Testis (tissue), 5 donors: ENCODE measurements at places on chromosomes 13 and 19.

- DNase-seq, result no peak
Measured at GRCh38 chr13:98317573-98318171, 140.6 kb upstream of the RNF113B start.

DNA sequence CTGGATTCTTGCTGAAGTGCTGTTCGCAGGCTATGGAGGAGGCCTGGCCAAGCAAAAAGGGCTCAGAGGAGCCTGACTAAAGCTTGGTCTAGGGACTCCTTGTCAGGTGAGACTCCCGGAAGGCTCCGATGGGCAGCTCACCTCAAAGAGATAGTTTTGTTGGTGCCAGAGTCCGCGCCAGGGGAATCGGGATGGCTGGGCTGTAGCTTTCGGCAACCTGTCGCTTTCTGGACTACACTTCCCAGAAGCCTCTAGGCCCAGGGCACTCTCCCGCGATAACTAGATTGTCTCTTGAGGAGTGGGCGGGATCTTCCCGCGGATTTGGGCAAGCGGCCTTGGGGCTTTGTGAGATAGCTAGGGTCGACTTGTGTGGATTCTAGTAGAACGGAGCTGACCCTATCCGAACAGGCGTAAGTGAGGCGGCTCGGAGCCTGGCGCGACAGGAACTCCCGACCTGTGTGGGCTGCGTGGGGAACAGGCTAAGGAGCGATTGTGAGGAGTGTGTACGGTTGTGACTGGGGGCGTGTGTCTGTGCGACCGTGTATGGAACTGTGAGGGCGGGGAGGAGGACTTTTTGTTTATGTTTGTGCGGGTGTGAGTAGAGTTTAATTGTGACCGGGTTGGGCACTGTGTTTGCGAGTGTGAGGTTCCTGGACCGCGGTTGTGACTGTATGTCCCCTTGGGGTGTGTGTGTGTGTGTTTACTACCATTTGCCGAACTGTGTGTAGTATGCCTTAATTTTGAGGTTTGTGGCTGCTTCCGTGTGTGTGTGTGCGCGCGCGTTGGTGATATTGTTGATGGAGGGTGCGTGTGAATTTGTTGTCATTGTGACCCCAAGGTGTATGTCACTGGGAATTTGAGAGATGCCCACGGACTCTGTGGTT, at the start of gene ZNF345:
Gene ZNF345 (plus strand): TSS at position 318 of the 884 bp plus-strand sequence. CDS start 25,955 bp downstream, outside the sequence.
- DNase-seq, result peak; percentile 96

DNA sequence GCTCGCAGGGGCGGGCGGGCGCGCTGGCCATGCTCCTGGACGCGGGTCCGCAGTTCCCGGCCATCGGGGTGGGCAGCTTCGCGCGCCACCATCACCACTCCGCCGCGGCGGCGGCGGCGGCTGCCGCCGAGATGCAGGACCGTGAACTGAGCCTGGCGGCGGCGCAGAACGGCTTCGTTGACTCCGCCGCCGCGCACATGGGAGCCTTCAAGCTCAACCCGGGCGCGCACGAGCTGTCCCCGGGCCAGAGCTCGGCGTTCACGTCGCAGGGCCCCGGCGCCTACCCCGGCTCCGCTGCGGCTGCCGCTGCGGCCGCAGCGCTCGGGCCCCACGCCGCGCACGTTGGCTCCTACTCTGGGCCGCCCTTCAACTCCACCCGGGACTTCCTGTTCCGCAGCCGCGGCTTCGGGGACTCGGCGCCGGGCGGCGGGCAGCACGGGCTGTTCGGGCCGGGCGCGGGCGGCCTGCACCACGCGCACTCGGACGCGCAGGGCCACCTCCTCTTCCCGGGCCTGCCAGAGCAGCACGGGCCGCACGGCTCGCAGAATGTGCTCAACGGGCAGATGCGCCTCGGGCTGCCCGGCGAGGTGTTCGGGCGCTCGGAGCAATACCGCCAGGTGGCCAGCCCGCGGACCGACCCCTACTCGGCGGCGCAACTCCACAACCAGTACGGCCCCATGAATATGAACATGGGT, 599 bp downstream of the ZIC2 start:
- DNase-seq, result no peak

- peak; percentile 82 for DNase-seq
Measured at GRCh38 chr13:106917673-106918556, 350.0 kb upstream of the ARGLU1 start.

- no peak for DNase-seq
Measured at GRCh38 chr19:19652482-19653295, 9.2 kb upstream of the GMIP start.

DNA sequence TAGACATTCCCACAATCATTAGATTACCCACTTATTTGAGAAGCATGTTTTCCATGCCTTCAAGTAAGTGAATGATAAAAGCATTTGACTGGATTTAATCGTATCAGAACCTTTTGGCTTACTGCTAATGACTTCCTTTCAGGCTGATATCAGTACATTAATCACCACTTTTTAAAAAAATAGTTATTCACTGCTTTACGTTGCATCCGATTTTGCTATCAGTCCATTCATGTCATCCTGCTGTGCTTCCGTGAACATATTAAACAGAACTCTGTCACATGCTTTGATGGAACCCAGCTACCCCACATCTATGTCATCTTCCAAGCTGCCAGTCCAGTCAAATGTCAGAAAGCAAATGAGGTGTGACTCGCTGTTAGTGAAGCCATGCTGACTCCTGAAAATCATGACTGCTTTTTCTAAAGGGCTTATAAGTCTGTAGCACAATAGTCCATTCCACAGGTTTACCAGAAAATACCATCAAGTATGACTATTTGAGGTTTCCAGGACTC, 440.9 kb downstream of the IRS2 start:
- DNase-seq, result no peak

DNA sequence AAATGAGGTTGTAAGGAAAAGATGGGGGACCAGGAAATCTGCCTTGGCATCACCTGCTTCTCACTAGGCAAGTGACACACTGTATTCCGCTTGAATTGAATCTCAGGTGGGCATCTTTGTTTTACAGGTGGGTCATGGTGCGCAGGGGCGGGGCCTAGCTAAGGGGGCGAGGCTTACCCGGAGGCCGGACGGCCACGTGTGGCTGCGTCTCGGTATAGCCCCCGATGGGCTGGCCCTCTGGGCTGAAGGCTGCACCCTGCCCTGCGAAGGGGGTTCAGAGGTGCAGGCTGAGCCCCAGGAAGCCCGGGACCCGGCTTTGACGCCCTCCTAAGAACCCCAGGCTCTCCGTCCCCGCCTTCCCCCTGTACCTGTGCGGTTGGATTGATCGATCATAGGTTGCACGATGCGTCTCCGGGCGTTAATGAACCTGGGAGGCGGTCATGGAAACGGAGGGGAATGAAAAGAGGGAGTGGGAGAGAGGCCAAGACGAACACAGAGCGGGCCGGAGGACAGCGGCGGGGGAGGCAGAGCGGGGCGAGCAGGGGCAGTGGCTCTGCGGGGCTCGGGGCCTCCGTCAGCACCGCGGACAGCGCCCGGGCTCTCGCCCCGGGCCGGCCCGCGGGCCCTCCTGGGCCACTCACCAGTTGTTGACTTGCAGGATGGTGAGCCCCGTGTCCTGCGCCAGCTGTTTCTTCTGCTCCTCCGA, 12.5 kb downstream of the MEIS3 start:
- DNase-seq, result no peak

DNA sequence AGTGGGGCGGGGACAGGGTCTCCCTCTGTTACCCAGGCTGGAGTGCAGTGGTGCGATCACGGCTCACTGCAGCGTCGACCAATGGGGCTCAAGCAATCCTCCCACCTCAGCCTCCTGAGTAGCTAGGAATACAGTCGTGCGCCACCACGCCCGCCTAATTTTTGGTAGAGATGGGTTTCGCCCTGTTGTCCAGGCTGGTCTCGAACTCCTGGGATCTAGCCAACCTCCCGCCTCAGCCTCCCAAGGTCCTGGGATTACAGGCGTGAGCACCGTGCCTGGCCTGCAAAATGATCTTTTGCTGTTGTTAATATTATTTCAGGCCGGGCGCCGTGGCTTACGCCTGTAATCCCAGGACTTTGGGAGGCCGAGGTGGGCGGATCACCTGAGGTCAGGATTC, 621 bp upstream of the TGDS start:
- no peak for DNase-seq

- DNase-seq, result peak; percentile 53
Measured at GRCh38 chr19:45103156-45103507, 10.2 kb downstream of the PPP1R37 start.

- DNase-seq, result no peak
Measured at GRCh38 chr19:37160153-37160552, 12.3 kb downstream of the ZNF585A start.

GRCh38 chr19:32674153-32674930, 638 bp downstream of the ANKRD27 start:
- no peak for DNase-seq

GRCh38 chr13:32150794-32151193, 119.2 kb downstream of the FRY start:
- DNase-seq, result peak; percentile 62
